ENCODE measurements at places on chromosomes 3 and 15. TPM values are rescaled to one million over a fixed set of nuclear protein-coding genes. Genes with fewer than 3 reads are reported as not detected.

DNA sequence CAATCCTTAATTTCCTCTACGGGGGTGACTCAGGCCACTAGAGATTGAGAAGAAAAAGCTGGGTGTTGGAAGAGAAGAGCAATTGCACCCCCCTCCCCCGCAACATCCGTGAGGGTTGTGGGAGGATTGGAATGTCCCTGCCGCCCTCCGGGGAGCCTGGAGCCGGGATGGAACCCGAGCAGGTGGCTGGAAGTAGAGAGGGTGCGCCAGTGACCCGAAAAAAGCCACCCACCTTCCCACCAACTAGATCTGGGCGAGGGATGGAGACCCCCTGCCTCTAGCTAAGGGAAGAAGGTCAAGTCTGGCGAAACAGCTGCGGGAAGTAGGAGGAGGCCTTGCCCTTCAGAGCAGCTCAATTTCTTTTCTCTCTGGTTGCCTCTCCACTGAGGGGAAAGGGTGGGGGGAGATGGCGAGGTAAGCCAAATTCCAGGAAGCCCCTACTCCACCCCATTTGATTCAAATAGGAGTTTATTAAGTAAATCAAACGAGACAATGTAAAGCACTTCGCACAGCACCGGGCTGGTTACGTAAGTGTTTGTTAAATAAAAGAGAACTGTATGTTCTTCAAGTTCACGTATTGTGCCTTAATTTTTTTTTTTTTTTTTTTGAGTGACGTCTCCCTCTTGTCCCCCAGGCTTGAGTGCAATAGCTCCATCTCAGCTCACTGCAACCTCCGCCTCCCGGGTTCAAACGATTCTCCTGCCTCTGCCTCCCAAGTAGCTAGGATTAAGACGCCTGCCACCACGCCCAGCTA is 1.1 kb upstream of the WWTR1 start:
- DNase-seq, result no peak

DNA sequence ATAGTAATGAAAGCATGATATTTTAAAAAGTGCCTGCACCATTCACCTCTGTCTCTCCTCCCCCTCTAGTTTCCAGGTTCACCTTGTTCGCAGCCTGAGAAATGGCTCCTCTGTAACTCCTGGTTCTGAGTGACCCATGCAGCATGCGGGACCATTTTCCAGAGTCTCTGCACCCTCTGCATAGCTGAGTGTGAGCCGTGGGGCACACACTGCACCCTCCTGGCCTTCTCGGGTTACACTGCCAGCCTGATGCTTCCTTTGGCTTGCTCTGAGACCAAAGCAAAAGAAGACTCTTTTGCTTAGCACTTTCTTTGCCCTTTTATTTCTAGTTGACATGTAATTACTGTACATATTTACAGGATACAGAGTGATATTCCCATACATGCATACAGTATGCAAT is 287.3 kb downstream of the GABRG3 start:
- no peak for DNase-seq

DNA sequence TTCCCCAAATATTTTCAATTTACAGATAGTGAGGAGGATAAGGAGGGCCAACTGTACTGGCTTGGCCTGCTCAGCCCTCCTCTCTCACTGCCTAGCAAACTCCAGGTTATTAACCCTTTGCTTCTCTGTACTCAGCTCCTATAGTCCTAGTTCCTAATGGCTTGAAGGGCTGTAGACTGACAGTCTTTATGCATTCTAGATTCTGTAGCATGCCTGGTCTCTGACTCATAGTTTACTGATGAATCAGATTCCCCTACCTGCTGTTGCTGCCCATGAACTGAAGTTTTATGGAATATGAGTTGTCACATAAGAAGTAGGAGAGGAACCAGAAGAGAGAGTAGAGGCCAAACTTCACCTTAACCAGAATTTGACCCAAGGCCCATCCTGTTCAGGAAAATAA is 27.1 kb upstream of the MAP3K13 start:
- DNase-seq, result no peak

- no peak for DNase-seq
Measured at GRCh38 chr3:39982665-39983357, 173.4 kb downstream of the MYRIP start.

DNA sequence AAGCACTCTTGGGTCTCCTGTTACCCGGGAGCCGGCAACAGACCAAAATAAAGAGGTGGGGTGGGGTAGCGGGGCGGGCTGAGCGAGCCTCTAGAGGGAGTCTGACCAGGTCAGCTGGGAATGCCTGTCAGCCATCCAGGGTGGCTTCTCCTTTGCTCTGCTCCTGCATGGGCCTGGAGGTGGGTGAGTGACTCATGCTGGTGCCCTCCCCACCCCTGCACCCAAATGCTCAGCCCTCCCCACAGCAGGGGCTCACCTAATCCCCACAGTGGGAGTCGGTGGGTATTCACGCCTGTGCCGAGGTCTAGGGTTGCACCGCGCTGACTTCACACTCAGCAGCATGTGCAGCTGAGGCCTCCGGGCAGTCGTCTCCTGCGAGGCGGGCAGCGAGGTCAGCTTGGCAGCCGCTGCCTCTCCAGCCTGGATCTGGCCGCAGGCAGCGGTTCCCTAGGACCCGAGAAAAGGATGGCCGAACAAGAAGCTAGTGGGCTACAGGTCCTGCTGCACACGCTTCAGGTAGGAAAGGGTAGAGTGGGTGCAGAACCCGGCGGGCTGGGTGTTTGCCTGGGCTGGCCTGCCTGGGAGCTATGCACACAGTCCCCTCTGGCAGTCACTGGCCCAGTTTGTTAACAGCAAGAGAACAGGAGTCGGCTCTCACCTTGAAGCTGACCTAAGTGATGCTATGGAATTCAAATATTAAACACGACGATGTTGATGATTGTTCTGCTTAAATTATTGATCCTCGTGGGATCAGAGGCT is at the start of gene AGBL1:
AGBL1 (plus strand) TSS at position 364 of the 759 bp plus-strand sequence.
- no peak for DNase-seq

- DNase-seq, result peak; percentile 62
Measured at GRCh38 chr15:62067448-62068044, 769 bp downstream of the C2CD4A start.

- DNase-seq, result peak; percentile 26
Measured at GRCh38 chr3:149494022-149494758, 19.7 kb downstream of the TM4SF4 start.

GRCh38 chr3:118080889-118081288 is 953.8 kb downstream of the IGSF11 start:
- no peak for DNase-seq

DNA sequence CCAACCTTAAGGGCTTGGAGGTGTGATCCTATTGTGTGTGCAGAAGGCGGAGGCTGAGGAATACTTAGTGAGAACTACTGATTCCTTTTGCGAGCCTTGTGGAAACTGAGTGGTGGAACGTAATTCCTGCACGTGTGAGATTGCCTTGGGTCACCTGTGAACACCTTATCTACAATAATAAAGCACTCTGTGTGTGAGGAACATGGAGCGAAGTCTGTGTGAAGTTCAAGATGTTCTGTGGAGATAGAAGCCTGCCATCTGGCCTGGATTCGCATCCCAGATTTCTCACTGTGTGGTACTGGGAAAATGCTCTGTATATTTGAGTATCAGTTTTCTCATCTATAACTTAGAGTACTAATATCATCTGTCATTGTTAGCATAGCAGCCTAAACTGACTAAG is 179.5 kb upstream of the PDZRN3 start:
- no peak for DNase-seq

- peak; percentile 27 for DNase-seq
Measured at GRCh38 chr15:31396881-31397560, 70.4 kb downstream of the KLF13 start.

The CD276 gene
- not detected for polyA plus RNA-seq

The SLC27A2 gene
- polyA plus RNA-seq, result 0.39 TPM

The IGDCC3 gene
- not detected for polyA plus RNA-seq

The SAMD7 gene
- not detected for polyA plus RNA-seq
